Activated CD4-positive, alpha-beta T cell treated with anti-CD3 and anti-CD28 coated beads for 36 hours (primary cell): ENCODE measurements at places on chromosomes 12 and 14. TPM values are rescaled to one million over a fixed set of nuclear protein-coding genes. Genes with fewer than 3 reads are reported as not detected.

- no peak for DNase-seq
- peak overlapping the region; percentile 99 for H3K4me3 ChIP-seq
- H3K4me1 ChIP-seq: peaks cover 65% of the 10 kb centered on the region
- H3K36me3 ChIP-seq: peaks cover 17% of the 10 kb centered on the region
- peak overlapping the region; percentile 97 for H3K27ac ChIP-seq
- H3K27me3 ChIP-seq: no peaks in the 10 kb centered on the region
These were observed 845 bp downstream of the GIT2 start for GRCh38 chr12:109995361-109995685.

The RNASE1 gene
- total RNA-seq: not detected

DNA sequence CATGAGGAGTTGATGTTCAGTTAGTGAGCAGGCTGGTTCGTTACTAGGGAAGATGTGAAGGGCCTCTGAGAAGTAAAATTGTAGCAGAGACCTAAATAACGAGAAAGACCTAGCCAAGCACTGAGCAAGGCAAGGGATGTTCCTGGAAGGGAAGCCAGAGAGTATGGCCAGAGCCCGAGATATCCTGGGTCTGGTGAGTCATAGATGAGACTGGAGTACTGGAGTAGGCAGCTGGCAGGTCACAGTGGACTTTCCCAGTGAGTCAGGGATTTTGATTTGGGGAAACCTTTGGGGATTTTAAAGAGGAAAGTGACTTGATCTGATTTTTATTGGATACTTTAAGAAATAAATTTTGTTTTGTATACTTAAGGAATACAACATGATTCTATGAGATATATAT lies 369.0 kb downstream of the DIO2 start:
- H3K4me1 ChIP-seq: no peaks in the 10 kb centered on the region
- no peak for DNase-seq
- H3K4me3 ChIP-seq: no peak overlapping the region
- H3K36me3 ChIP-seq: no peaks in the 10 kb centered on the region
- no peaks in the 10 kb centered on the region for H3K27me3 ChIP-seq

The ACSM4 gene
- total RNA-seq: not detected

DNA sequence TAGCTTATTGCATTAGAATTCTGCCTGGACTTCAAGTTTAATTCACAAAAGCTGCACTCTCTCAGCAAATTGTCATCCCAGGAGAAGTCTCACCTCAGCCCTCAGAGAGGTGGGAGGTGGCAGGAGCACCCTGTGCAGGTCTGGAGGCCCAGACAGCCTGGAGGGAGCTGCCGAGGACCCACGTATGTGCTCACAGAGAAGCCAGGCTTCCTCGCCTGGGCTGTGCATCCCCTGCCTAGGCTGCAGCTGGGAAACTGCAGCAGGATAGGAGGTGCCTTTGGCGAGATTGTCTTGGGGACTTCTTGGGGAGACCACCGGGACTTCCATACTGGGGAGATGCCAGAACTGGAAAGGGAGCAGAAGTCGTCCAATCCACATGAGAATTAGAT lies 8.8 kb downstream of the CPNE6 start:
- peaks cover 20% of the 10 kb centered on the region for H3K4me1 ChIP-seq
- H3K27ac ChIP-seq: peak overlapping the region; percentile 12
- no peak for DNase-seq
- H3K27me3 ChIP-seq: no peaks in the 10 kb centered on the region
- no peaks in the 10 kb centered on the region for H3K36me3 ChIP-seq

DNA sequence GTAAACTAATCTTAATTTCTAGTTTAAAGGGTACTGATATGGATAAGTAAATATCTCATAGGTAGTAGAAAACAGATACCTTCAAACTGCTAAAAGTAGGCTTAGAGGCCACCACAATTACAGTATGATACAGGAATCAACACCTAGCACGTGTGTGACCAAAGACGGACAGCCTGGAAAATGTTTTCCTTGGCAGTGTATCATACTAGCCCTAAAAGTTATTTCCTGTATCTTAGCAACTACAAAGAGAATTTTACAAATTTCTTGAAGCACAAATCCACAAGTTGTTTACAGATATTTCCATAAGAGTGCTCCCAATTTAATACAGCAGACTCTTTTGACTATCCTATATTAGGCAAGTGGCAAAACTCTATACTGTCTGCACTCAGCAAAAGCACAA lies 106.0 kb downstream of the ITPR2 start:
- no peak overlapping the region for H3K27ac ChIP-seq
- H3K4me1 ChIP-seq: peaks cover 45% of the 10 kb centered on the region
- no peak for DNase-seq
- no peak overlapping the region for H3K4me3 ChIP-seq
- H3K27me3 ChIP-seq: no peaks in the 10 kb centered on the region

The TMEM260 gene
- 17.9 TPM for total RNA-seq

GRCh38 chr12:25518512-25518911 lies 34.6 kb downstream of the LMNTD1 start:
- H3K4me3 ChIP-seq: no peak overlapping the region
- DNase-seq: no peak
- no peak overlapping the region for H3K27ac ChIP-seq
- H3K27me3 ChIP-seq: no peaks in the 10 kb centered on the region
- peaks cover 3% of the 10 kb centered on the region for H3K4me1 ChIP-seq

DNA sequence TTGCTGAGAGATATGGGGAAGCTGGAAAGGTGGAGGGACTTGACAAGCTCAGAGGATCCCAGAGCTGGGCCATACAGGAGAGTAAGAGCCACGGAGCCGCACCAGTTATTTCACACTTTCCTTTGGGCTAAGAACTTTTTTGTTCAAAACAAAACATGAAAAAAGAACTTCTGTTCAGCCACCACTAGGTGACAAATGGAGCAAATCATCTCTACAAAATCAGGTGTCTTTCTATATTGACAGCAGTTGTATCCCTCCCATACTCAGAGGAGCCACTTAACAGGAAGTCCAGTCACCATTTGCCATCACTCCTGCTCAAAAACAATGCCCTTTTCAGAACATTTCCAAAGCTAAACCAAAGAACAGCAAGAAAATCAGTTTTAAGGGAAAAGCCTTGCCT lies 70.3 kb upstream of the DBX2 start:
- no peak overlapping the region for H3K4me3 ChIP-seq
- H3K27me3 ChIP-seq: no peaks in the 10 kb centered on the region
- H3K36me3 ChIP-seq: no peaks in the 10 kb centered on the region
- H3K4me1 ChIP-seq: no peaks in the 10 kb centered on the region
- no peak for DNase-seq

- H3K4me1 ChIP-seq: no peaks in the 10 kb centered on the region
- DNase-seq: no peak
- no peak overlapping the region for H3K4me3 ChIP-seq
- H3K36me3 ChIP-seq: no peaks in the 10 kb centered on the region
These were observed 216.0 kb downstream of the AKAP6 start for GRCh38 chr14:32545095-32545494.

The APOF gene
- not detected for total RNA-seq

GRCh38 chr14:105842105-105842504 lies 315.7 kb downstream of the TMEM121 start:
- H3K4me1 ChIP-seq: no peaks in the 10 kb centered on the region
- H3K4me3 ChIP-seq: no peak overlapping the region
- no peak for DNase-seq
- no peak overlapping the region for H3K27ac ChIP-seq
- no peaks in the 10 kb centered on the region for H3K27me3 ChIP-seq

The TOMM20L gene
- total RNA-seq: not detected

DNA sequence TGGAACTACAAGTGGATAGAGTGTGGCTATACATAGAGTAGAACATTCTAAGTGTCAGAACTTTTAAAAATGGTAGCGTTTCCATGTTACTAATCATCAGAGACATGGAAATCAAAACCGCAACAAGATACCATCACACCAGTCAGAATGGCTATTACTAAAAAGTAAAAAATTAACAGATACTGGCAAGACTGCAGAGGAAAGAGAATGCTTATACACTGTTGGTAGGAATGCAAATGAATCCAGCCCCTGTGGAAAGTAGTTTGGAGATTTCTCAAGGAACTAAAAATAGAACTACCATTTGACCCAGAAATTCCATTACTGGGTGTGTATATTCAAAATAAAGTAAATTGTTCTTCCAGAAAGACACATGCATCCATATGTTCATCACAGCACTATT lies 518.6 kb downstream of the NELL2 start:
- no peak overlapping the region for H3K4me3 ChIP-seq
- no peaks in the 10 kb centered on the region for H3K4me1 ChIP-seq
- DNase-seq: no peak
- no peaks in the 10 kb centered on the region for H3K27me3 ChIP-seq

The ST8SIA1 gene
- total RNA-seq: 1.6 TPM

- no peak overlapping the region for H3K4me3 ChIP-seq
- H3K27ac ChIP-seq: no peak overlapping the region
- H3K27me3 ChIP-seq: no peaks in the 10 kb centered on the region
- no peaks in the 10 kb centered on the region for H3K36me3 ChIP-seq
- DNase-seq: no peak
These were observed 989.3 kb upstream of the NOVA1 start for GRCh38 chr14:27587103-27587502.

GRCh38 chr12:62891805-62892549 lies 43.0 kb downstream of the PPM1H start:
- no peaks in the 10 kb centered on the region for H3K36me3 ChIP-seq
- no peak overlapping the region for H3K4me3 ChIP-seq
- no peak overlapping the region for H3K27ac ChIP-seq
- H3K27me3 ChIP-seq: no peaks in the 10 kb centered on the region
